ENCODE measurements at places on chromosomes 12 and 14.
A peak's percentile ranks its signal among the peaks of the same experiment; 100 is the strongest.

GRCh38 chr12:14723763-14724162 is 27.4 kb upstream of the GUCY2C start:
- DNase-seq: peak; percentile 71

DNA sequence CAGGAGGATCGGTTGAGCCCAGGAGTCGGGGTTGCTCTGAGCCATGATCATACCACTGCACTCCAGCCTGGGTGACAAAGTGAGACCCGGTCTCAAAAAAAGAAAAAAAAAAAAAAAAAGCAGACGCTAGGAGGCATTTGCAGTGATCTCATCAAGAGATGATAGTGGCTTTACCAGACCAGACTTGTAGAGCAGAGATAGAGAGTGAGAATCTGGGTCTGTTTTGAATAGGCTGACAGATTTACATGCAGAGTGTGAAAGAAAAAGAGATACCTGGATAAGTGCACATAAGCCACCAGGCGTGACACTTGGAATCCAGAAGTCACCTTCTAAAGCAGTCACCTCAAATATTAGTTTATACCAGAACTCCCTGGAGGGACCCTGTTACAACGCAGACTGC is 21.1 kb upstream of the FLRT2 start:
- DNase-seq: no peak

- DNase-seq: no peak
Observed at GRCh38 chr14:55530464-55530863, 49.5 kb upstream of the KTN1 start.

DNA sequence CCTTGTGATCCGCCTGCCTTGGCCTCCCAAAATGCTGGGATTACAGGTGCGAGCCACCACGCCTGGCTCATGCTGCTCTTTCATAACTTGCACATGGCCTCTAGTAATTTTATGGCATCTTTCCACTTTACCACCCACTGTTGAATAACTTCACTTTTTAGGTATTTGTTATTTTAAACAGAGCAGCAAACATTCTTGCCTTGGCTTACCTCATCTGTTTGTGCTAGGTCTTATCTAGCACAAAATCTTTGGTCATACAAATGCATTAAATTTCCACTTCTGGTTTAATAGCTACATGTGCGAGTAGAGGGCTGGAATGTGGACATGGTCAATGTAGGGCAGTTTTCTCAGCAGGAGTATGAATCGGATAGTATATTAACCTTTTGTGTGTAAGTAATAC is 38.8 kb upstream of the ATF7IP start:
- no peak for DNase-seq

- DNase-seq: no peak
Observed at GRCh38 chr14:90560991-90561390, 164.2 kb downstream of the CALM1 start.

- peak; percentile 63 for DNase-seq
Observed at GRCh38 chr12:120249875-120250795, 15.4 kb downstream of the PXN start.

- DNase-seq: no peak
Observed at GRCh38 chr12:115320967-115321366, 637.0 kb upstream of the TBX3 start.

GRCh38 chr12:57012600-57013465 is 3.5 kb downstream of the TAC3 start:
- no peak for DNase-seq

DNA sequence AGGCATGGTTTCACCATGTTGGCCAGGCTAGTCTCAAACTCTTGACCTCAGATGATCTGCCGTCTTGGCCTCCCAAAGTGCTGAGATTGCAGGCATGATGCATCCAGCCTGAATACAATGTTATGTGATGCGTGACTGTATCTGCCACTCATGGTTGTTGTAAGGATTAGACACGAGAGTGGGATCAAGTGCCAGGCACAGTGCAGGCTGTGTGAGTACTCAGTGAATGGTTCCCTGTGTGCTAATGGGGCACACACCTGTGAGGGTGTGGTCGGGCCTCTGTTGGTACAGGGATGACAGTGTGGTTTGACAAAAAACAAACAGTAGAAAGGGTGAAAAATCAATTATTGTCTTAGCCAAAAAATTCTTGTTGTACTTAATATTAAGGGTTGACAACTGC is 61.8 kb downstream of the TECPR2 start:
- no peak for DNase-seq

DNA sequence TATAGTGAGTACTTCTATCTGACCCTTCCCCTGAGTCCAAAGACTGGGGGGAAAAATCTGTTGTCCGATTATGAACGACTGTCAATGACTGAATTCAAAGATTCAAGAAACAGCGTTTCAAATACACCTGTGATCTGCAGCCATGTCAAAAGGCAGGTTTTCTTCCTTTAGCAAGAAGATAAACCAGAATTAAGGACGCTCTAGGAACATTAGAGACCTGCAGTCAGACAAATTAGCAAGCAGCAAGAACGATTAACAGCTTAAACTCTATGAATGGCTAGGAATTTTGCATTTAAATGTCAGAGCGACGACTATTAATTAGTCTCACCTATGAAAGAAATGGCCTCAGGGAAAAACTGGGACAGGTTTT is 2.1 kb downstream of the DUSP6 start:
- DNase-seq: no peak

GRCh38 chr14:69170839-69171238 is 17.9 kb upstream of the DCAF5 start:
- no peak for DNase-seq

- no peak for DNase-seq
Observed at GRCh38 chr12:112025808-112026375, 12.7 kb downstream of the ERP29 start.

DNA sequence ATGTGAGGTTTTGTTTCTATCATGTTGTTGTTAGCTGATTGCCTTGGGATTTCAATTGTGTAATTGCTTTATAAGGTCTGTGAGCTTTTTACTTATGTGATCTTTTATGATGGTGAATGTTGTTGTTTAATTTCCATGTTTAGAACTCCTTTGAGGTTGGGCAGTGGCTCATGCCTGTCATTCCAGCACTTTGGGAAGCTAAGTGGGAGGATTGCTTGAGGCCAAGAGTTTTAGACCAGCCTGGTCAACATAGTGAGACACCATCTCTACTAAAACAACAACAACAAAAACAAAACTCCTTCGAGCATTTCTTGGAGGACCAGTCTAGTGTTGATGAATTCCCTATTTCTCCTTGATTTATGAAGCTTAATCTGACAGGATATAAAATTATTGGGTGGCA is 102.1 kb upstream of the PMCH start:
- DNase-seq: no peak

DNA sequence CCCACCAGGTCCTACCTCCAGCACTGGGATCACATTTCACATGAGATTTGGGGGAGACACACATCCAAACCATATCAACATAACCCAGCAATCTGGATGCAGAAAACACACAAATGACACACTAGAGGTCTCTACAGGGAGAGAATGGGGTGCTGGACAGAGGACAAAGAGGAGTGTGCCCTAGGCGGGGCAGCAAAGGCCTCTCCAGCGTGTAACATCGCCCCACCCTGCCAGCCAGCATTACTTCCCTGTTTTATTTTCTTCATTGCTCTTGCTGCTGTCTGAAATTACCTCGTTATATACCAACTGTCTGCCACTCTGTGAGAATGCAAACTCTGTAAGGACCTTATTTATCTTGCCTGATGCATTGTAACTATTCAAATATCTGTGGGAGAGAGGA is 61.1 kb downstream of the RIMBP2 start:
- DNase-seq: no peak

GRCh38 chr12:66500091-66500490 is 178.8 kb downstream of the GRIP1 start:
- DNase-seq: no peak

- no peak for DNase-seq
Observed at GRCh38 chr12:47014474-47014873, 64.9 kb upstream of the PCED1B start.

DNA sequence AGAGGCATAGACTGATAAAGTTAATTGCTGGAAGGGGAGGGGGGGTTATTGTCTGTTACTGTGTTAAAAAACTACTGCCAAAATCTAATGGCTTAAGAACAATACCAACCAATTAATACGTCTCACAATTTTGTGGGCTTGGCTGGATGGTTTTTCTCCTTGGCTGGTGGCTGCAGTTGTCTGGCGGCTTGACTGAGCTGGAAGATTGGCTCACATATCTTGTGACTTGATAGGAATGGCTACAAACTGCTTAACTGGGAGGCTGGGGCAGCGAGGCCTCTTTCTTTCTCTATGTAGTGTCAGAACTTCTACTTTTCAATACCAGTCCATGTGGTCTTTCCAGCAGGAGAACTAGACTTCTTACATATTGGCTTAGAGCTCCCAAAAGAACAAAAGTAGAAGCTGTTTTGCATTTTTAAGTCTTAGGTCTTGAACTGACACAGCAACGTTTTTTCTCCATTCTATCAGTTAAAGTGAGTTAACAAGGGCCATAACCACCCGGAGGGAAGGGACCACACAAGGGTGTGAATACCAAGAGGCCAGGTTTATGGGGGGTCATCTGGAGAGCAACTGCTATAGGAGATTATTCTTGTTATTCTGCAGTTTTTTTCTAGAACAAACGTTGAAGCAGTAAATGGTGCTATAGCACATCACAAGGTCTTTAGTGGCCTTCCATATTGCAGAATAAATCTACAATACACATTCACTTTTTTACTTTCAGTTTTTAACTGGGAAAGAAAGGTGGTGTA is 46.9 kb downstream of the ZDHHC17 start:
- DNase-seq: no peak

DNA sequence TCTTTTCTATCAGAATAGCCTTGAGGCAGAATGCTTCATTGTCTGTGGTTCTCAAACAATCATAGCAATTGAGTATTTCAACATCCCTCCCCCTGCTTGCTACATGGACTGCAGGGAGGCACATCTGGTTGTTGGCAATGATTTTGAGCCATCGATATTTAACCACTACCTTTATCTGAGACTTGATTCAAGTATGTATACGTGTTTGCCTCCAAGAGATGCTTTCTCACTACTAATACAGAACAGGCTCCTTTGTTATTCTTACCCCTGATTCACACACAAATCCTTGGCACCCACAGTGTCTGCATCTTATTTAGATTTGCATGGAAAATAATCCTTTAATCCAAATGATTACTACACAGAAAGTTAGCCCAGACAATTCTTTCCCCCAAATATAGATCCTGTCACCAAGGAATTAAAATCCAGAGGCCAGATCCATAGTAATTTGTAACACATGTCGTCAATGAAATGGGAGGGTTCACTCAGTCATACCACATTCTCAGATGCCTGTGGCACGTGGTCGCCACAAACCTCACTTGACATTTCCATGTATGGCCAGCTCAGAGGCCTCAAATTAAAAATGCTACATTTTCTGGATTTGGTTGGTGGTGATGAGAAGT is 199.3 kb downstream of the ITPR2 start:
- DNase-seq: no peak

DNA sequence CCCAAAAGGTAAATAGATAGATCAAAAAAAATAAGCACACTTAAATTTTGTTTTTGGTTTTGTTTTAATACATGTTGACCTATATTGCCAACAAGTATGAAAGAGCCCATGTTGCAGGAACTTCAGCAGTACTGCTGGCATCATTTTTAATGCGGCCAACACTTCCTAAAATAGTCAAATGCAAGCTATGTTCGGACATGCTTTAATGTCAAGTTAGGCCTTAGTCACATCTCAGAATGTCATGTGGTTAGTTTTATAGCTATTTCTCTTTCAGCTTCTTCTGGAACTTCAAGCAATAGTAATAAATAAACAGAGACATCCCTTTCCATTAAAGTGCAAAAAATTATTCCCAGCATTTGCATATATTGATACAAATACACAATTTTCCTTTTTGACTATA is 153.4 kb downstream of the PIK3C2G start:
- no peak for DNase-seq

- no peak for DNase-seq
Observed at GRCh38 chr14:78253986-78254385, 83.8 kb downstream of the NRXN3 start.

All from CD4-positive, alpha-beta T cell treated with Interleukin-12 subunit alpha and Interleukin-12 subunit beta, for 1 hour (primary cell).